Type B pancreatic cell (in vitro differentiated cells): ENCODE measurements at places on chromosomes 13 and 19. TPM values are rescaled to one million over a fixed set of nuclear protein-coding genes. Genes with fewer than 3 reads are reported as not detected.

FAAP24 gene
- total RNA-seq = 4.3 and 4.5 TPM in 2 replicates

- no peak overlapping the region for H3K27ac ChIP-seq
- H3K4me1 ChIP-seq = no peaks in the 10 kb centered on the region
- H3K4me3 ChIP-seq = no peak overlapping the region
These were observed 1167.8 kb upstream of the PCDH20 start for GRCh38 chr13:62583466-62583865.

C19orf44 gene
- total RNA-seq = 4.3 and 8.5 TPM in 2 replicates

CYP4F8 gene
- not detected in 2 replicates for total RNA-seq

- H3K36me3 ChIP-seq = peaks cover 41% of the 10 kb centered on the region
- DNase-seq = no peak
- H3K27me3 ChIP-seq = no peaks in the 10 kb centered on the region
These were observed 6.6 kb downstream of the HNRNPM start for GRCh38 chr19:8451377-8451776.

GRCh38 chr13:20769091-20769490 lies 4.7 kb downstream of the EEF1AKMT1 start:
- H3K4me1 ChIP-seq = peaks cover 14% of the 10 kb centered on the region
- peaks cover 39% of the 10 kb centered on the region for H3K36me3 ChIP-seq
- no peak for DNase-seq
- H3K27ac ChIP-seq = no peak overlapping the region
- H3K27me3 ChIP-seq = no peaks in the 10 kb centered on the region
